ENCODE measurements at places on chromosomes 1 and 21. TPM values are rescaled to one million over a fixed set of nuclear protein-coding genes. Genes with fewer than 3 reads are reported as not detected.

SPATA21 gene
- not detected for polyA plus RNA-seq

DNASE2B gene
- not detected for polyA plus RNA-seq

FOXD2 gene
- polyA plus RNA-seq, result 0.04 TPM

SMIM1 gene
- not detected for polyA plus RNA-seq

SPRR3 gene
- not detected for polyA plus RNA-seq

EPHA2 gene
- polyA plus RNA-seq, result not detected

PPM1J gene
- 1.4 TPM for polyA plus RNA-seq

NCMAP gene
- polyA plus RNA-seq, result not detected

VN1R5 gene
- polyA plus RNA-seq, result not detected

FMO5 gene
- polyA plus RNA-seq, result 1.9 TPM

CXADR gene
- polyA plus RNA-seq, result not detected

LDLRAD2 gene
- polyA plus RNA-seq, result 0.69 TPM

TEDDM1 gene
- 0.08 TPM for polyA plus RNA-seq

LMX1A gene
- not detected for polyA plus RNA-seq

PRDM16 gene
- polyA plus RNA-seq, result not detected

EDN2 gene
- not detected for polyA plus RNA-seq

SLC6A17 gene
- not detected for polyA plus RNA-seq

ETV3L gene
- polyA plus RNA-seq, result not detected

NRIP1 gene
- polyA plus RNA-seq, result 21.7 TPM

CAMK1G gene
- polyA plus RNA-seq, result not detected

PALMD gene
- polyA plus RNA-seq, result not detected

LRRC71 gene
- polyA plus RNA-seq, result not detected

LAMB3 gene
- not detected for polyA plus RNA-seq

MCOLN2 gene
- 12.4 TPM for polyA plus RNA-seq

RBP7 gene
- polyA plus RNA-seq, result 1.3 TPM

GON4L gene
- 37.7 TPM for polyA plus RNA-seq

RGS16 gene
- polyA plus RNA-seq, result 1.9 TPM

CRNN gene
- polyA plus RNA-seq, result not detected

CENPS gene
- 12.3 TPM for polyA plus RNA-seq

NTNG1 gene
- 6.5 TPM for polyA plus RNA-seq

KPRP gene
- not detected for polyA plus RNA-seq

OR2L5 gene
- polyA plus RNA-seq, result not detected

WNT2B gene
- 0.09 TPM for polyA plus RNA-seq

FCGR1A gene
- polyA plus RNA-seq, result 0.43 TPM

CHAF1B gene
- 0.36 TPM for polyA plus RNA-seq

AMY1A gene
- polyA plus RNA-seq, result not detected

LCA5L gene
- polyA plus RNA-seq, result not detected

ABL2 gene
- polyA plus RNA-seq, result 1.3 TPM

FUBP1 gene
- polyA plus RNA-seq, result 48.2 TPM

HOOK1 gene
- polyA plus RNA-seq, result 5.7 TPM

FAM72D gene
- polyA plus RNA-seq, result not detected

AKR7A3 gene
- 0.20 TPM for polyA plus RNA-seq

NES gene
- polyA plus RNA-seq, result not detected

ASCL5 gene
- not detected for polyA plus RNA-seq

SLC39A1 gene
- 52.0 TPM for polyA plus RNA-seq

OPRD1 gene
- polyA plus RNA-seq, result 0.03 TPM

CASQ1 gene
- polyA plus RNA-seq, result not detected

SLC5A9 gene
- polyA plus RNA-seq, result not detected

CYP4Z1 gene
- polyA plus RNA-seq, result not detected

SLC35F3 gene
- polyA plus RNA-seq, result not detected

NPL gene
- polyA plus RNA-seq, result 4.8 TPM

ZNF593OS gene
- polyA plus RNA-seq, result 0.61 TPM

FNBP1L gene
- polyA plus RNA-seq, result 1.5 TPM

TMEM240 gene
- not detected for polyA plus RNA-seq

TIE1 gene
- not detected for polyA plus RNA-seq

SGIP1 gene
- 0.71 TPM for polyA plus RNA-seq

S100A5 gene
- polyA plus RNA-seq, result 1.4 TPM

ARHGEF10L gene
- polyA plus RNA-seq, result not detected

MAN1C1 gene
- 0.49 TPM for polyA plus RNA-seq
